ENCODE measurements at places on chromosomes 12 and 14. TPM values are rescaled to one million over a fixed set of nuclear protein-coding genes. Genes with fewer than 3 reads are reported as not detected.

PLEKHD1 gene
- polyA plus RNA-seq = 0.06 TPM

GNG2 gene
- 218 TPM for polyA plus RNA-seq

GLIPR1L1 gene
- polyA plus RNA-seq = not detected

AICDA gene
- not detected for polyA plus RNA-seq

KRT72 gene
- polyA plus RNA-seq = not detected
